ENCODE measurements at places on chromosomes 4 and X. TPM values are rescaled to one million over a fixed set of nuclear protein-coding genes. Genes with fewer than 3 reads are reported as not detected.

Gene BEND2
- total RNA-seq: not detected

Gene AFAP1
- 48.3 TPM for total RNA-seq

- DNase-seq: no peak
These were observed 12.6 kb downstream of the SGMS2 start for GRCh38 chr4:107837317-107837716.

DNA sequence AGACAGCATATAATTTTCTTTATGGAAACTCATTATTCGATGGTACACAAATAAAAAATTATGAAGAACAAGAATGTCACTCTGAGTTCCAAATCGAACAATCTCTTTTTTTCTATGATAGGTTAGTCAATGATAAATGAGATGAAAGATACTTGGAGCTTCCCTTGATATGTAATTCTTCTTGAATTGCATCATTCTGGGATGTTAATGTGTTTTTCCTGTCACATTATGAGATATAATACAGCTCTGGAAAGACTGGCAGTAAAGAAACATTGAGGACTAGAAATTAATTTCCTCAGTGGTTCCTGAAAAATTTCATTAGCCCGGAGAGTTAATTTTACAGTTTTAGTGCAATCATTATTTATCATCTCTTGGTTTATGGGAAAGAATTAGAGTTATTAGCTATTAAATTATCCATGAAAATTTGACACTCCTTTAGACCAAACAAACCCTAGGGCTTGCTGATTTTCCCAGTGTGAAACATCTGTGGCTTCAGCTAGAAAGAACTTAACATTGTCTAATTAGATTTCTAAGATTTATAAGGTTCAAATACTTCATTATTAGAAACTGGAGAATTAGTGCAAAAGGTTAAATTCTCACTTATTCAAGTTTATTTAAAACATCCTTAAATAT lies 1546.6 kb upstream of the TENM3 start:
- no peak for DNase-seq

DNA sequence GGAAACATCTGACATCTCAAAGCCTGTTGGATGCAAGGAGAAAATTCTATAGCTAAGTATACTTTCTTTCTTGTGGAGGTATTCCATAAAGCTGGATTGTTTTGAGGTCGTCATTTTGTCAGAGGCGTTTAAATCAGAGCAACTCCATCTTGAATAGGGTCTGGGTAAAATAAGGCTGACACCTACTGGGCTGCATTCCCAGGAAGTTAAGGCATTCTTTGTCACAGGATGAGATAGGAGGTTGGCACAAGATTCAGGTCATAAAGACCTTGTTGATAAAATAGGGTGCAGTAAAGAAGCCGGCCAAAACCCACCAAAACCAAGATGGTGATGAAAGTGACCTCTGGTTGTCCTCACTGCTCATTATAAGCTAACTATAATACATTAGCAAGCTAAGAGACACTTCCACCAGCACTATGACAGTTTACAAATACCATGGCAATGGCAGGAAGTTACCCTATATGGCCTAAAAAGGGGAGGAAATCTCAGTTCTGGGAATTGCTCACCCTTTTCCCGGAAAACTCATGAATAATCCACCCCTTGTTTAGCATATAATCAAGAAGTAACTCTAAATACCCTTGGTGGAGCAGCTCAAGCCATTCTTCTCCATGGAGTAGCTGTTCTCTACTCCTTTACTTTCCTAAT lies 11.9 kb downstream of the HSD17B13 start:
- DNase-seq: no peak

DNA sequence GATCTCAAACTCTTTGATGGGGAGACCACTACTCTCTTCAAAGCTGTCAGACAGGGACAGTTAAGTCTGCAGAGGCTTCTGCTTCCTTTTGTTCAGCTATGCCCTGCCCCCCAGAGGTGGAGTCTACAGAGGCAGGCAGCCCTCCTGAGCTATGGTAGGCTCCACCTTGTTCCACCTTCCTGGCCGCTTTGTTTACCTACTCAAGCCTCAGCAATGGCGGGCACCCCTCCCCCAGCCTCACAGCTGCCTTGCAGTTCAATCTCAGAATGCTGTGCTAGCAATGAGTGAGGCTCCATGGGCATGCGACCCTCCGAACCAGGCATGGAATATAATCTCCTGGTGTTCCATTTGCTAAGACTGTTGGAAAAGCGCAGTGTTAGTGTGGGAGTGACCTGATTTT lies 42.1 kb upstream of the UGT2B10 start:
- DNase-seq: no peak

GRCh38 chrX:47223476-47224250 lies 5.2 kb downstream of the CDK16 start:
- DNase-seq: no peak

DNA sequence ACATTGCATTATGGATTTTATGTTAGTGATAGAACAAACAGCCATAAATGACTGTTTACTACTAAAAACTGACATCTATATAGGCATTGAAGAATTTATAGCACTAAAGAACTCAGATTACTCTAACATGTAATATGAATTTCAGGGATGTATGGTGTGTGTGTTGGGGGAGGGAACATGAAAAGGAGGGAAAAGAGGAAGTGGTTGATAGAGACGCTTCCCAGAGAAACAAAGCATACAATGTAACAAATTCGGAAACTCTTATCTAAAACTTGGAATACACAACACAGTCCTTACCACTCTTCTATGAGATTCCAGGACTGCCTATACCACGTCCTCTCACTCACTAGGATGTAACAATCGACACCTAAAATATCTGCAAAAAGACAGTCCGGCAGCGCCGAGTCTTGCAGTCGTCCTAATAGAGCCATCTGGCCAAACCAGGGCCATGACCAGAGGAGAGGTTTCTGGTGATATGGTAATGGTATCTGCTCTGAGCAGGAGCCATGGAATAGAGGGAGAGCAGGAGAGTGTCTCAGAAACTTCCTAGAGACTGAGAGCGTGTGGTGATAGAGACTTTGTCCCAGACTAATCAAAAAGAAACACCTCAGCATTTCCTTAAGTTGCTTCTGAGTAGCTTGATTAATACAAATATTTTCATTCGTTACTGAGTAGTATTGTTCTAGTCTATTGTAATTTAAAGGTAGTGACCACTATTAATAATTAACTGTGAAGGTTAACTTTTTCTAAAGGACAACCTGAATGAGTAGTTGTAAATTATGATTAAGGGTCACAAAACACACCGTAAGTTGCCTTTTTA lies 251.9 kb upstream of the ETNPPL start:
- no peak for DNase-seq

- no peak for DNase-seq
These were observed 21.7 kb upstream of the PAQR3 start for GRCh38 chr4:78960926-78961325.

- DNase-seq: peak; percentile 31
These were observed 16.8 kb upstream of the NAT8L start for GRCh38 chr4:2042204-2042946.

Gene ACOX3
- 18.4 TPM for total RNA-seq

- DNase-seq: no peak
These were observed 58.7 kb downstream of the LEF1 start for GRCh38 chr4:108109997-108110416.

DNA sequence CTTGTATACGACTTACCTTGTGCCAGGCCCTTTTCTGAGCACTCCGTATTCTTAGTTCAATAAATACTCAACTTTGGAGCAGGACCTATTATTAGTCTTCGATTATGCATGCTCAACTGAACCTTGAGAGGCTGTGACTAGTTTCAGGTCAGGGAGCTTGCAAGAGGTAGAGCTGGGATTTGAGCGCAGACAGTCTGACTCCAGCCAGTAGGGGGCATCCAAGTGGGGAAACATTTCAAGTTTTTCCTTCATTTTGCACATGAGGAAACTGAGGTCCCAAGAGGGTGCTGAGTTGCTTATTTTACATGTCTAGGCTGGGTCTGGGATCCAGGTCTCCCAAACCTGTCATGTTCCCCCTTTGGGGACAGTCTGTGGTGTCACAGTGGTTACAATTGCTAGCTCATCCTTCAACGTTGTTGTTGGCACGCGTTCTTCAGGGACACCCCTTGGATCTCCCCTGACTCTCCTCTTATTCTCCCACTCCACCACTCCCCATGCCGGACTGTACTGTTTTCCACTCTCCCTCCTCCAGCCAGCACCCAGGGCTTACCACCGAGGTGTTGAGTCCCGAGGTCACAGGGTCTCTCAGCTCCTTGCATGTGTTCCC lies 6.7 kb upstream of the PRICKLE3 start:
- no peak for DNase-seq

DNA sequence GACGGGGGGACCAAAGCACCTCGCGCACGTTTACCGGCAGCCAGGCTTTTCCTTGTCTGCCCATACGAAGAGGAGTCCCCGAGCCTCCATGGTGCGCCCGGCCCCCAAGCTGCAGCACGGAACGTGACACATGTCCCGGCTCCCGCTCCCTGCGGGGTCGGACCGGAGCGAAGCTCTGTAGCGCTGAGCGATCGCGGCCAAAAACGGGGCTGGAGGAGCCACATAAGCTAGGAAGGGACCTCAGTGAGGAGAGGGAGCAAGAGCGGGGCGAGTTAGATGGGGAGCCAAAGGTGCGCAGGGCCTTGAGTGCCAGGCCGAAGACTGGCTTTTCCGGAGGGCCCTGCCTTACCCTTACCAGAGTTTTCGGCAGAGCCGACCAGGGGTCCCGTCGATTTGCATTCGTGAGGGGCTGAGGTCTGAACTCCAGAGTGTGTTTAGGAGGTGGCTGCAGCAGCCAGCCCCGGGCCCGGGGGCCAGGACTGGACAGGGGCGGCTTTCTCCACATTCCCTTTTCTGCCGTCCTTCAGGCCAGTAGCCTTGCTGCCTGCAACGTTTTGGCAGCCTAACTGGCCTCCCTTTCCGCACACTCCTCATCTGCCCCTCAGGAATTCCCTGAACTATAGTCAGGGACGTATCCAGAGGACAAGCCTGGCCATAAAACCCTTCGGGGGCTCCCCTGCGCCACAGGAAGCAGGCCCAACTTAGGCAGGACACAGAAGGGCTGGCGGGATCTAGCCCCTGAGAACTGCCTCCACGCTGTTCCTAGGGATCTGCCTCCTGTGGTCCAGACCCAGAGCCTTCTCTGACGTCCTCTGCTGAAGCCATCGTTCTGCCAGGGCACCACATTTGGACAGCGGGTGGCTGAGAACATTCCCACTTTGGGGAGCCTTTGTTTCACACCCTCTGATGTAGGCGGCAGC lies 689 bp downstream of the SSR4 start:
- no peak for DNase-seq

DNA sequence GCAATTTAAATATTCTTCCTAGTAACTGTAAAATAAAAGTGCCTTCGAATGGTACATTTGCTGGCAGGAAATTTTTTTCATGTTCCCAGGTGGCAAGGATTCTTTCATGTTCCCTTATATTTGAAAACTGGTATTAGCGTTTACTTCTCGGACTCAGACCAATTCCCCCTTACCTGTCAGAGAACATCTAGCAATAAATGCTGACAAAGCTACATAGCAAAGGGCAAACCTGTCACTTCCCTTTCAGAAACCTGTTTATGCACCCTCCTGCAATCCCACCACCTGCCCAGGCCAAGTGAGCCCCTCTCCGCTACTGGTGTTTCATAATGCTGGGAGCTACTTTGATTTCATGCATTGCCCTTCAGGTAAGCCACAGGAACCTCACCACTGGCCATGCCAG lies 98.2 kb downstream of the HPRT1 start:
- no peak for DNase-seq

DNA sequence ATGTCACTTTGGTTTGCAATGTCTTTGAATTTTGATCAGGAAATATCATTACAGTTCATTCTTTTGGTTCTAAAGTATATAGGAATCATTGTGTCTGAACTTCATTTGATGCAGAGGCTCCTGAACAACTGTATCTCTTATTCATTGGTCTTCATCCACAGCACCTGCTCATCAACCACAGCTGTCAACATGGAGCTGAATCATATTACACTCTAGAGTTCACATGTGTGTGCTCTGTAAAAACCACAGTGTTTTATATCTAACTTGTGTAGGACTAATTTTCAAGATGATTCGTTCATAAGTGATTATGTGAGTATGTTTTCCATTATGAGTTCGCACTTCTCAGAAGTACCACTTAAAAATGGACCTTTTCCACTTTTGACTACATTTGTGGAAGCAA lies 643.3 kb upstream of the FAM241A start:
- no peak for DNase-seq

GRCh38 chrX:30973784-30974427 lies 84.9 kb upstream of the TAB3 start:
- no peak for DNase-seq

DNA sequence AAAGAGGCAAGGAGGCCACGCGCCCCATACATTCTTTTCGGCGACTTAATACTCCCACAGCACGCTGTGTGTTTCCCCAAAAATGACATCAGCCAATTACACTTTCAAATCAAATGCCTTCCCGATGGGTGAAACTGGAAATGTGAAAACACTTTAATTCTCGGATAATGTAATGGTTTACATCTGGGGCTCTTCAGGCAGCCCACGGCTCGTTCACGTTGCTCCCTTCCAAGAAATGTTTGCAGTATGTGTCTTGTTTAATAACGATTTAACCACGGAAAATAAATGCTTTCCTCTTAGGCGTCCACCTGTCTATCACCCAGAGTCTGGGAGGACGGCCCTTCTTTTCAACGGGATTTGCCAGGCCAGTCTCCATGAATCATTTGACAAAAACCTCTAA lies 272.5 kb downstream of the SHOX start:
- DNase-seq: no peak

GRCh38 chrX:110588853-110589252 lies 206.8 kb downstream of the CHRDL1 start:
- no peak for DNase-seq

- DNase-seq: peak; percentile 39
These were observed at the start of gene TASL for GRCh38 chrX:30577362-30577991. Gene TASL (minus strand): TSS chrX:30577766. CDS start chrX:30560355, 17,411 bp downstream.

GRCh38 chrX:107507093-107507743 lies 57.8 kb downstream of the FRMPD3 start:
- DNase-seq: no peak

- no peak for DNase-seq
These were observed 27.5 kb downstream of the LNX1 start for GRCh38 chr4:53563824-53564223.

DNA sequence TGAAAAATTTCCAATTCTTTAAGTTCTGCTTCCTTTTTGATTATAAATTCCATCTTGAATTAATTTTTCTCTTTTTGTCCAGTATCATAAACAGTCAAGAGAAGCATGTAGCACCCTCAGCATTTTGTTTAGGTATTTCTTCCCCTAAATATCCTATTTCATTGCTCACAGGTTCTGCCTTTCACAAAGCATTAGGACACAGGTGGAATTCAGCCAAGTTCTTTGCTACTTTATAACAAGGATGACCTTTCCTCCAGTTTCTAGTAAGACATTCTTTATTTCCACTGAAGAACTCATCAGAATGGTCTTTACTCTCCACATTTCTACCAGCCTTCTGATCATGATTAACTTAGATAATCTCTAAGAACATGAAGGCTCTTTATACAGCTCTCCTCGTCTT lies 7.4 kb downstream of the SLC9B1 start:
- no peak for DNase-seq

Gene DCAF4L1
- total RNA-seq: 0.20 TPM

Gene GPC4
- not detected for total RNA-seq

GRCh38 chr4:32858361-32858760 lies 2138.2 kb downstream of the PCDH7 start:
- no peak for DNase-seq

- DNase-seq: no peak
These were observed 89.9 kb upstream of the MAOA start for GRCh38 chrX:43566170-43566569.

Measured in activated T-helper 1 cell treated with anti-CD3 and anti-CD28 coated beads, Interleukin-12 subunit alpha, Interleukin-12 subunit beta, Interleukin-2, Interleukin-4 antibody, amounts not matched to agents 30 ng/mL and 10 ng/mL and 1 ng/mL, durations not matched to agents 14 hours and 24 hours and 36 hours (primary cell).